ENCODE measurements at places on chromosomes 6 and 20.

- no peaks in the 10 kb centered on the region for H3K36me3 ChIP-seq
- DNase-seq = no peak
- no peaks in the 10 kb centered on the region for H3K27me3 ChIP-seq
Measured at GRCh38 chr6:139344186-139344963, 30.1 kb downstream of the CITED2 start.

DNA sequence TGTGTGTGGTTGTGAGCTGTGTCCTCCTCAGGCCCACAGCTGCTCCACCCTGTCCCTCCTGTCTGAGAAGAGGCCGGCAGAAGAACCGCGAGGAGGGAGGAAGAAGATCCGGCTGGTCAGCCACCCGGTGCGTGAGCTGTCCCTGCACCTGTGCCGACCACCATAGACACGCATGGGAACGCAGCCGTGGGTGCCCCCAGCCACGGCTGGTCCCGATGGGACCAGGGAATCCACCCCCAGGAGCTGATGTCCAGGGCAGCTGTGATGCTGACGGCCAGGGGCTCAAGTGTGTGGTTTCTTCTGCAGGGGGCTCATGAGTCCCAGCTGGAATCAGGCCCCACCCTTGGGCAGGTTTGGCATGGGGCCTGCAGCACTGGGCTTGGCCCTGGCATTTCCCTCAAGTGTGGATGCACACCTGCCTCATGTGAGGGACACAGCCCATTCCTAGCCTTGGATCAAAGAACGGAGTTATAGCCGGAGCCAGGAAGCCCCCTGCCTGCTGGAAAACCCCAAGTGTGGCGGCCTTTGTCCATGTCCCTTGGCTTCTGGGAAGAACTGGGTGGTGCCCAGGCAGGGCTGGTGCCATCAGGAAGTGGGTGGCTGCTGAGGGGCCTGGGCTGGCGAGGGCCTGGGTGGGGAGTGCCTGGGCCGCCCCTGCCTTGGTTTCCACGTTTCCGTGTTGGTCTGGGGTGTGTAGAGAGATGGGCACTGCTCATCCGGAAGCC, 4.6 kb upstream of the TNFRSF6B start:
- H3K4me1 ChIP-seq = no peaks in the 10 kb centered on the region
- no peak for DNase-seq
- no peaks in the 10 kb centered on the region for H3K27me3 ChIP-seq
- no peaks in the 10 kb centered on the region for H3K36me3 ChIP-seq
- no peak overlapping the region for H3K4me3 ChIP-seq

GRCh38 chr20:53176134-53176533, 204.0 kb downstream of the TSHZ2 start:
- H3K36me3 ChIP-seq = no peaks in the 10 kb centered on the region
- no peak for DNase-seq
- H3K4me3 ChIP-seq = no peak overlapping the region
- H3K27ac ChIP-seq = no peak overlapping the region

GRCh38 chr6:26122793-26123674, 35.8 kb downstream of the HFE start:
- no peaks in the 10 kb centered on the region for H3K36me3 ChIP-seq
- no peaks in the 10 kb centered on the region for H3K4me1 ChIP-seq
- peak overlapping the region; percentile 83 for H3K4me3 ChIP-seq
- H3K27me3 ChIP-seq = peaks cover 3% of the 10 kb centered on the region
- DNase-seq = peak; percentile 90

DNA sequence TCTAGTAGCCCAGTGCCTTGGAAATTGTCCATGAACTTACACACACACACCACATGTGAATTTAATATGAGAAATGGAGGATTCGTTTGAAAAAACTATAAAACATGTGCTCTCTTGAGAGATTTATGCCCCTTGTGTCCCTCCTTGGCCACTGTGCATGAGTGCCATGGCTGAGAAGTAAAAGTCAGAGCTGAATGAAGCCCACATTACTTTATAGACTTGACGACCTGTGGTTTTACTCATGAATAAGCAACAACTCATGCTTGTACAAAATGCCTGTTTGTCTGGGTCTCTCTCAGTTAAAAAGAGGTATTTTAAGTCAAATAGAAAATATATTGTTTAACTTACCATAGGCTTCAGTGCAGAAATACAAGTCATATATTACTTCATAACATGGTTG, 102.7 kb downstream of the KCNQ5 start:
- H3K4me1 ChIP-seq = no peaks in the 10 kb centered on the region
- H3K27ac ChIP-seq = no peak overlapping the region
- no peak overlapping the region for H3K4me3 ChIP-seq
- H3K36me3 ChIP-seq = no peaks in the 10 kb centered on the region
- no peak for DNase-seq

DNA sequence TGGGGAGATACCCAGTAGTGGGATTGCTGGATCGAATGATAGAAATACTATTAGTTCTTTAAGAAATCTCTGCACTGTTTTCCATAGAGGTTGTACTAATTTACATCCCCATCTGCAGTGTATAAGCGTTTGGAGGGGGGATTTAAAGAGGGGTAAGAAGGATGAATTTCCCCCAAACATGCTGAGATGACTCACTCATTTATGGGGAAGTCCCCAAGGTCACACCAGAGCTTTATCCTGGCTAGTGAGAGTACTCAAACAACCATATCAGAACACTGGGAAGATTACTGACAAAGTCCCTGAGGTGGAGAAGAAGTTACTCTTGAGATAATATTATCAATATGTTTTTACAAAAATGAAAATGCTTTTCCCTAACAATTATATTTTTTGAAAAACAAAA, 44.0 kb downstream of the ROS1 start:
- no peaks in the 10 kb centered on the region for H3K27me3 ChIP-seq
- H3K36me3 ChIP-seq = no peaks in the 10 kb centered on the region
- no peak for DNase-seq
- H3K27ac ChIP-seq = no peak overlapping the region

GRCh38 chr6:106529438-106529837, 99.9 kb downstream of the RTN4IP1 start:
- no peak overlapping the region for H3K27ac ChIP-seq
- no peaks in the 10 kb centered on the region for H3K4me1 ChIP-seq
- H3K27me3 ChIP-seq = no peaks in the 10 kb centered on the region
- no peak overlapping the region for H3K4me3 ChIP-seq
- no peak for DNase-seq
- H3K36me3 ChIP-seq = no peaks in the 10 kb centered on the region

DNA sequence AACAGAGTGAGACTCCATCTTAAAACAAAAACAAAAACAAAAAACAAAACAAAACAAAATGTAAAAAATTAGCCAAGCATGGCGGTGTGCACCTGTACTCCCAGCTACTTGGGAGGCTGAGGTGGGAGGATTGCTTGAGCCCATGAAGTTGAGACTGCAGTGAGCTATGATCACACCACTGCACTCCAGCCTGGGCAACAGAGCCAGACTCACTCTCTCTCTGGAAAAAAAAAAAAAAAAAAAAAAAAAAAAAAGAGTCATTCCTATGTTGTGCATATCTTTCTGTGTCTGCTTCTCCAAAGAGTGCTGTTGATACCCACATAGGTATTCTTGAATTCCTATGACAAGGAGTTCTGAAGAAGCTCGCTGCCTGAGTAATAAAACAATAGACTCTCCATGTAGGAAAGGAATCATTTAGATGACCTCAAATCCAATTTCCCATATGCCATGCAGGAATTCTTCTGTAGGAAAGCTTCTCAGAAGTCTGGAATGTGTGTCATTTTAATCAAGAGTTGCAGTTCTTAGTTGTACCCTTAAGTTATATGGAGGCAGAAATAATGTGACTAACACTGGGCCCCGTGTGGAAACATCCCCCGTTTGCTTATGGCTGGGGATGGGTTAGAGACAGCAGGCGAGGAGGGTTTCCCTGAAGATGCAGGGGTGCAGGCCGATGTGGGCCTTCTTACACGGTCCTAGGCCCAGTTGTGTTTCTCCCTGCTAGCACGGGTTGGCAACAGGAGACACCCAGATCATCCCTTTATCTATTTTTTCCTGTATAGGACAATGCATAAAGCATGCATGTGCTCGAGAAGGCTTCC, 79.4 kb downstream of the ZDHHC14 start:
- peak overlapping the region; percentile 54 for H3K27ac ChIP-seq
- no peak for DNase-seq
- H3K4me1 ChIP-seq = no peaks in the 10 kb centered on the region
- H3K36me3 ChIP-seq = no peaks in the 10 kb centered on the region

DNA sequence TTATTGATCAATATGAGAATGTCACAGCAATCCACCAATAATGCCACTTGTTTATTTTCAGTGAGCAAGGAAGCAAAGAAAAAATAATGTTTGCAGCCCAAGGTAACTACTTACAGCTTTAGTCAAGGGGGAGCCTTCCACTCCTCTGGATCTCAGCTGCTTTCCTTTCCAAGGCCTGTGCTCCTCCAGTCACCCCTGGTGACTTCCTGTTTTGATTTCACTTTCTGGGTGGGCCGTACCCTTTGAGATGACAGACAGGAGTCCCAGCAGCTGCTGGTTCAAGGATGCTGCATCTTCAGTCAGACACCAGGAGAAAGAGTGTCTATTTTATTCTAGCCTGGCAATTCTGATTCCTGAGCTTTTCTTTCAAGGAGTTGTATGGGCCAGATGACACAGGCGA, 5.6 kb upstream of the VNN2 start:
- H3K4me1 ChIP-seq = no peaks in the 10 kb centered on the region
- H3K27ac ChIP-seq = no peak overlapping the region
- no peak for DNase-seq
- H3K4me3 ChIP-seq = no peak overlapping the region

DNA sequence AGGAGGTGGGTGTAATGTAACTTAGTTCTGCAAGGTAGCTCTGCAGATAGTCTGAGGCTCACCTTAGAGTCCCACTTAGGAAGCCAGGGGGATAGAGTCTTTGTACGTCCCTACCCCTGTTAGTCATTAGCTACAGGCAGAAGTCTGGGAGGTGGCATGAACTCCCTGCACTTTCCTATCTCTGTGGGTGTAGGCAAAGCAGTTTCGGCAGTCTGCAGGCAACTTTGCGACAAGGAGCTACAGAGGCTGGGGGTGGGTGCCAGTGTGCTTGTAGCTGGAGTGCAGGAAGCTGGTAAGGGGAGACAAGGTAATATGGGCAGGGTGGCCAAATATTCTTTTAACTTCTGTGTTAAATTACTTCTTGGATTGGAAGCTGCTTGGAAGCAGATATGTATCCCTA, 45.7 kb downstream of the NKAIN2 start:
- H3K27me3 ChIP-seq = no peaks in the 10 kb centered on the region
- no peaks in the 10 kb centered on the region for H3K4me1 ChIP-seq
- no peak for DNase-seq

DNA sequence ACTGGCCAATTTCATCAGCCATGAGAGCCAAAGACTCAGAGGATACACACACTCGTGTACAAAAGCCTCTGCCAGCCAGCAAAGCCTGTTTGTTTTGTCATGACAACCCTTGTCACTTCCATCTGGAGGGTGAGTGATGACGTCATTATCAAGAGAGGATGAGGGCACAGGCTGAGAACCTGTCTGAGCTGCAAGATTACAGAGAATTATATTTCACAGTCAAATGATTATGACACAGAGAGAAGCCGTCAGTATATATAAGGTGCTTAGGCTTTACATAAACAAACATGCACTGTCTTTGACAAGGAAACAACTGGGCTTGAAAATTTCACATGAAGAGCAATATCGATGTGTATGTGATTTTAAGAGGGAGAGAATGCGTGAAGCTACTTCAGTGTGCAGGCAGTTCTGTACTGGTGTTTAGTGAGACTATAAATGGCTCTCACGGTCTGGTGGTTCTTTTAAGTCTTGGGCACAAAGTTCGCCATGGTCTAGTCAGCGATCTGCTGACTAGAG, 36.5 kb upstream of the BCLAF1 start:
- no peaks in the 10 kb centered on the region for H3K4me1 ChIP-seq
- no peaks in the 10 kb centered on the region for H3K27me3 ChIP-seq
- no peak overlapping the region for H3K4me3 ChIP-seq
- H3K27ac ChIP-seq = no peak overlapping the region
- DNase-seq = no peak
- H3K36me3 ChIP-seq = no peaks in the 10 kb centered on the region

- no peaks in the 10 kb centered on the region for H3K27me3 ChIP-seq
- H3K27ac ChIP-seq = no peak overlapping the region
- H3K36me3 ChIP-seq = no peaks in the 10 kb centered on the region
- DNase-seq = no peak
- H3K4me1 ChIP-seq = no peaks in the 10 kb centered on the region
Measured at GRCh38 chr6:43258807-43259686, 15.8 kb downstream of the TTBK1 start.

DNA sequence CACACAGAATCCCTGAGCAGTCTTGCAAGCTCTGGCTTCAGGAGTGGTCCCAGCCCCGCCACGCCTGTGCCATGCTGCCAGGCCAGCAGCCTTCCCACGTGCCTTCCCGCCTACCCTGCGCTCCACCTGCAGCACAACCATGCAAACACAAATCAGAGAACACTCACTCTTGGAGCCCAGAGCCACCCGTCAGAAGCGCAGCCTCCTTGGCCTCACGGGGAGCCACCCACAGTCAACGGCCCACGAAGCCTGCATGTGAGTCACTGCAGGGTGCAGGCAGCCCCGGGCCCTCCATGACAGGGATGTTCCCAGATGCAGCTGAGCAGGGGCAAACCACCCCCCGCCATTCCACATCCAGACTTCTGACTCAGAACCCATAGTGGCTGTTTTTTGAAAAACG, 217.0 kb downstream of the DLL1 start:
- H3K36me3 ChIP-seq = no peaks in the 10 kb centered on the region
- no peaks in the 10 kb centered on the region for H3K4me1 ChIP-seq
- H3K27me3 ChIP-seq = no peaks in the 10 kb centered on the region

DNA sequence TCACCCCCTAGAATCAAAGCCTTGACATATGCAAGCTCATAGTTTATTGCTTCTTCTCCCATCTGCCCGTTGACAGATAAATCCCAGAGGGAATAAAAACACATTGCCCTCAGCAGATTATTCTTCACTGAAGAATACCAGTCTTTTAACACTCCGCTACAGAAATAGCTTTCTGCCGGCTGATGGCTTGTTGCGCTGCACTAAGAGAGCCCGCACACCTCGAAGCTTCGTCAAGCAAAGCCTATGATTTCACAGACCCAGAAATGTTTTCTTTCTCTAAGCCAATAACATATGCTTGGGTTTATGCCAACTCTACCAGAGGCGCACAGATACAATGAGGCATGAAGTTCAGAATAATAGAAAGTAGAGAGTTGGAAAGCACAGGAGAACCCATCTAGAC, 208.9 kb upstream of the FOXQ1 start:
- no peak for DNase-seq
- H3K4me1 ChIP-seq = no peaks in the 10 kb centered on the region
- H3K4me3 ChIP-seq = no peak overlapping the region
- H3K27me3 ChIP-seq = no peaks in the 10 kb centered on the region
- no peak overlapping the region for H3K27ac ChIP-seq
- H3K36me3 ChIP-seq = no peaks in the 10 kb centered on the region

GRCh38 chr20:48550814-48551213, 277.0 kb downstream of the PREX1 start:
- H3K36me3 ChIP-seq = no peaks in the 10 kb centered on the region
- no peaks in the 10 kb centered on the region for H3K4me1 ChIP-seq
- no peak for DNase-seq
- no peaks in the 10 kb centered on the region for H3K27me3 ChIP-seq

- no peaks in the 10 kb centered on the region for H3K27me3 ChIP-seq
- H3K27ac ChIP-seq = peak overlapping the region; percentile 93
- H3K4me1 ChIP-seq = no peaks in the 10 kb centered on the region
- no peak overlapping the region for H3K4me3 ChIP-seq
- no peaks in the 10 kb centered on the region for H3K36me3 ChIP-seq
- DNase-seq = no peak
Measured at GRCh38 chr6:56364431-56364826, 117.0 kb upstream of the COL21A1 start.

Data from uterus (tissue), 4 donors.